ENCODE measurements at places on chromosomes 5 and 9. TPM values are rescaled to one million over a fixed set of nuclear protein-coding genes. Genes with fewer than 3 reads are reported as not detected.

CCNJL gene
- total RNA-seq = not detected

FOXD4 gene
- total RNA-seq = 0.20 TPM

SLCO6A1 gene
- not detected for total RNA-seq

BAAT gene
- total RNA-seq = not detected

SLC36A3 gene
- not detected for total RNA-seq

GLRA1 gene
- total RNA-seq = not detected

TMOD1 gene
- total RNA-seq = 0.47 TPM

ADAMTS6 gene
- total RNA-seq = 2.6 TPM

RNF183 gene
- 0.44 TPM for total RNA-seq
